ENCODE measurements at places on chromosomes 2 and 18.

DNA sequence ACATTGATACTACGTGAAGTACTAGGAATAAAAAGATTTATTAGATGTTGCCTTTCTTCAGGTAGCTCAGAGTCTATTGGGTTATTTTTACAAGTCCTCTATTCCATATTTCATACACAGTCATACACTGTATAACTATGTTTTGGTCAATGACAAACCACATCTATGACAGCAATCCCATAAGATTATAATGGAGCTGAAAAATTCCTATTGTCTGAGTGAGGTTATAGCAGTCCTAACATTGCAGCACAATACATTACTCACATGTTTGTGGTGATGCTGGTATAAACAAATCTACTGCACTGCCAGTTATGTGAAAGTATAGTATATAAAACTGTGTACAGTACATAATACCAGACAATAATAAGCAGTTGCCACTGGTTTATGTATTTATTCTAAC is 595.1 kb downstream of the MBD2 start:
- DNase-seq: no peak

DNA sequence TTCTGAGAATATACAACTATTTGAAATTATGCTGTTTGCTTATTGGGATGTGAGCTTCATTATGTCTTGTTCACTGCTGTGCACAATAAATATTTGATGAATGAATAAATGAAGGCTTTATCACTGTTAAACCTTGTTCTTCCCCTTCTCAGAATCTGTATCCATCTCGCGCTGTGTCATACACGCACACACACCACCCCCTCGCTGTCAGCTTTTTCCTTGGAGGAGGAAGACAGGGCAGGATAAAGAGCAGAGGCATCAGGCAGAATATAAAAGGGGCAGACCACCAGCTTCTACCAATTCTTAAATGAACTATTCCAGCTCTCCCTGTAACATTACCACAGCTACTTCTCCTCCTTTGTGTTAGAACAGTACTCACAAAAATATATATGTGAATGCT is 75.0 kb downstream of the CD226 start:
- no peak for DNase-seq

DNA sequence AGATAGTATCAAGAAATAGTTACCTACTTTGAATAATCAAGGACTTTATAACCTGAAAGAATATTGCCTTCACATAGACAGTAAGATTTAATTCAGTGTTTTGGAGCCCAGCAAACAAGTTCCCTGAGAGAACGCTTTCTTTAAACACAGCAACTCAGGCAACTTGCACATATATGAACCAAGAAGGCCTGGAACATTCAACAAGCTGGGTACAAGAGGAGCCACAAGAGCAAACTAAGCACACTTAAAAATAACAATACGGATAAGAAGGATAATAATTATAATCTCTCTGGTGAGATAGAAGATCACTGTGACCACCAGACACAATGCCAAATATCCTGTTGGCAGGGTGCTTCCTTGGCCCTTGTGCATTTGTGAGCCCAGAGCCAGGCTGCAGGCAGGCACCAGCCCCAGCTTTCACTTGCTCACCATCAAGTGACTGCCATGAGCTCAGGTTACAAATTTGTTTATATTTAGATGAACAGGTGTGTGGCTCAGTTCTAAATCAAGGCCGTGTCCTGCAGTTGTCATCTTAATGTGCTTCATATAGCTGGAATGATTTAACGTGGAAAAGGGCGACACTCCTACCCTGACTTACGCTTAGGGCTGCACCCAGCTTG is 446.6 kb downstream of the IRS1 start:
- DNase-seq: no peak

DNA sequence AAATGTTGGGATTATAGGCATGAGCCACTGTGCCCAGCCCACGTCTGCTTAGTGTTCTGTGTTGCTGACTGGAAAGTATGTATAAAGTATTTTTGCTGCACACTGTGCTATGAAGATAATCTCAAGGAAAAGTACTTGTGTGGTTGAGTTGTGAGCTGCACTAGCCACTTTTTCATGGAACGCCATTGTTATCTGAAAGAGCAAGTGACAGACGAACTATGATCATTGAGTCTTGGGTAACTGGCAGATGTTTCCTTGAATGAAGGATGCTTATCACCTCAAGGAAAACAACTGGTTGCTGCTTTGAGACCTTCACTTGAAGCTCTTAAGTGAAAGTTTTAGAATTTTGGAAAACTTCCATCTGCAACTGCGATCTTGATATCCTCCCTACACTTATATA is 82.2 kb upstream of the KCTD1 start:
- DNase-seq: no peak

DNA sequence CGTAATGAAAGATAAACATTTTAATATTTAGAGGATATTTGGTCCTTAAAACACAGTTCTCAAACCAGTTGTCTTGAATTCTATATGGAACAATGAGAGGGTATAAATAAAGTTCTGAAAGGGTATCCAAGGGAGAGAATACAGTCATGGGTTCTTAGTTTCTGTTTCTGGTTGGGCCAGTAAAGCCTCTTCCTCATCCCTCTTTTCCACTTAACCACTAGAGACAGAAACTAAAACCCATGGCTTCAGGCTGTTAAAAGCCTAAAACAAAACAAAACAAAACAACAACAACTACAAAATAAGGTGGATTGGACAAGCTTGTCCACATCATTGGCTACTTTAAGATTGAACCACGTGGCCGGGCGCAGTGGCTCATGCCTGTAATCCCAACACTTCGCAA is 18.8 kb downstream of the COQ10B start:
- DNase-seq: no peak

GRCh38 chr2:204550751-204551511 is 5.7 kb downstream of the PARD3B start:
- DNase-seq: peak; percentile 77

- DNase-seq: no peak
Observed at GRCh38 chr2:102660070-102660469, 40.7 kb downstream of the SLC9A2 start.

DNA sequence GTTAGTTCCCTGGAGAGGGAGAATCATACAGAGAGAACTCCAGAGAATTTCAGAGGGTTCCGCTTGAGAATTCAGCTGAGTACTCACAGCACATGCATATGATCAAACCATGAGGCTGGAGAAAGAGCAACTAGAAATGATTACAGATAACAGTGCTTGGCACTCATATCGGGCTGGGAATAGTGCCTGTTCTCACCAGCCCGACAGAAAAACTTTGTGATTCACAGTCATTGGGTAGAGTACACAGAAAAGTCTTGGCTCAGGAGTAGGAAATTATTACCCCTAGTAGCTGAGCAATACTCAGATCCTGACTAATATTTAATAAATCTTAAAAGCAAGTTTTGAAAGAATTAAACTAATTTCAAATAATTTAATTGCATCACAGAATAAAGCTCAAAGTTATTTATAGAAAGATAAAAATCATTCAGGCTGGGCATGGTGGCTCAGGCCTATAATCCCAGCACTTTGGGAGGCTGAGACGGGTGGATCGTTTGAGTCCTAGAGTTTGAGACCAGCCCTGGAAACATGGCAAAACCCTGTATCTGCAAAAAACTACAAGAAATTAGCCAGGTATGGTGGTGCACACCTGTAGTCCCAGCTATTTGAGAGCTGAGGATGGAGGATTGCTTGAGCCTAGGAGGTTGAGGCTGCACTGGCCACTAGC is 6.8 kb downstream of the WDPCP start:
- peak; percentile 93 for DNase-seq

- DNase-seq: no peak
Observed at GRCh38 chr2:69231612-69232277, 155.3 kb downstream of the GFPT1 start.

DNA sequence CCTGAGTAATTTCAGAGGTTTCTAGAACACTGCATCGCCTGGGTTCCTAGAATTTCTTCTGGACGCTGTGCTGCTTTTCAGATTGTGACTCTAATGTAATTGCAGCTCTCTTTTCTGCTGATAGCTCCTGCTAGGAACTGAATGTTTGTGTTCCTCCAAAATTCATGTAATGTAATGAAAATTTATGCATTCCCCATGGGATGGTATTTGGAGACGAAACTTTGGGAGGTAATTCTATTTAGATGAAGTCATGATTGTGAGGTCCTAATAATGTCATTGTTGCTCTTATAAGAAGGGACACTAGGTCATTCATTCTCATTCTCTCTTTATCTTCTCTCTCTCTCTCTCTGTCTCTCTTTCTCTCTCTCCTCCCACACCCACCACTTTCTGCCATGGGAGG is 223.9 kb upstream of the DOK6 start:
- no peak for DNase-seq

- no peak for DNase-seq
Observed at GRCh38 chr2:219875036-219875435, 247.6 kb downstream of the SLC4A3 start.

- peak; percentile 37 for DNase-seq
Observed at GRCh38 chr2:33247365-33247764, 229.1 kb upstream of the RASGRP3 start.

DNA sequence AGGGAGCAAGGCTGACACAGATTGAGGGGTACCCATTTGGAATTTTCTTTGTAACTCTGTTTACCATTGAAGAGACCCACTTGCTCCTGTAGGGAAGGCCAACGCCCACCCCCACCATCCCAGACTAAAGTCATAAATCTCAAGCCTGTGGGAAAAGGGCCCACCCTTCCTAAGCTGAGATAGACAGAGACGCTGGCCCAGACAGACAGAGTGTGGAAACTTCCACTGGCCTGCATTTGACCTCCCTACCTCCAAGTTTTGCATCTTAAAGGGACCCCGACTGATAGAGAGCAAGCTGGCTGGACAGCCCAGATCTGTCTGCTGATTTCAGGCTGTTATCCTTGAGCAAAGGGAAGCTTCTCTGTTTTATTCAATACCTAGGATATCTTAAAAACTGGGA is 48.2 kb upstream of the SLC14A2 start:
- DNase-seq: peak; percentile 78

GRCh38 chr2:176845718-176846117 is 366.9 kb upstream of the HNRNPA3 start:
- no peak for DNase-seq

GRCh38 chr2:215465256-215465655 is 29.4 kb upstream of the FN1 start:
- peak; percentile 47 for DNase-seq

DNA sequence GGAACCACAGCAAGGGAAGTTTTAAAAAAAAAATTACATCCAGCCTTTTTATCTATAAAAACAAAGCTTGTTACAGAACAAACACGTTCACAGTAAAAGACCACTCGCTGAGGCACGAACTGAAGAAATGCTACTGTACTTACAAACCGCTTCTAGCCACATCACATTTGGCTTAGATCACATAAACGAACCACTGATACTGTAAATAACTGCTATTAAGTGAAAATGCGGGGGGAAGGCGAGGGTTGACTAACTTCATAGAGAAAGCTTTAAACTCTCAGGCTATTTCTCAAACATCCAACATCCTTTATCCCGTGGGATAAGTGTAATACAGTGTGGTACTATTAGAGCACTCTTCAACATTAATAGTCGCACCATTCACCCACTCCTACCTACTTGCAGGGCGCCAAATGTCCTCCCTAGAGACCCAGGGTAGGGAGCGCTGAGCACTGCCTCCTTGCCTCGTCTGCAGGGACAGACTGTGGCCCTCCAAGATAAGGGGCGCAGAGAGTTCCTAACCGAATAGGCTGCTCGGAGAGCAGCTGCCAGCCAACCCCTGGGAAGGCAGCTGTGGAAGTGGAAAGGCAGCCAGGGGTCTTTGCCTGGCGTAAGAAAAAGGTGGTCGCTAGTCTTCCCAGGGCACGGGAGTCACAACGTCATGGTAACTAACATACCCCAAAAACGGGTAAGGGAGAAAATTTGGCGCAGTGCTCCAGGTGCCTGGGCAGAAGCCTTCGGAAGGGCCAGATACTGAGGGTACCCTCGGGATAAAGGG is 854 bp downstream of the GPR155 start:
- peak; percentile 33 for DNase-seq

DNA sequence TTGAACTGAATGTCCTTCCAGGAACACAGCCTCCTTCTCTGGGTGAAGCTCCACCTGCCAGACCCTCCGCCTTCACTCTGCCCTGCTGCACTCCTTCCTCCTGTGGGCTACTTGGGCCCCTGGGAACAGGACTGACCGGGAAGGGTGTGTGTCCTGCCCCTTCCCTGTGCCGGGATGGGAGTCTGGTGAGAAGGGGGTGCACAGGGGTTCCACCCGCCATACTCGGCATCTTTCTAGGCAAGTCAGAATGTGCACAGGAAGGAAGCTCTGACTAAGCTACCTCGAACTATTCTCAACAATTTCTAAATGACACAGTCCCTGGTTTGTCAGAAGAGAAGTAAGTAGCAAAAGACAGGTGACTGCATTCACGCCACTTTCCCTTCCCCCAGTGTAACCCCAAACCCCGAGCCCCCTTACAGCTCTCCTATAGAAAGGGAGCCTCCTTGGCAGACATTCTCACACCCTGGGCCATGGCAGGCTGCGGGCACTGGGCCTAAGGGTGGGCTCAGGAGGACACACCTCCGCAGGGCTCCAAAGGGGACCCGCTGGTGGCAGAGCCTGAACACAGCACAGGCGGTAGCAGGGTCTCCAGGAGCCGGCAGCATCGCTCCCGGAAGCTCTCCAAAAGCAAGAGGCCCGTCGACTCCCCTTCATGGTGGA is 184.1 kb downstream of the HDAC4 start:
- no peak for DNase-seq

GRCh38 chr2:168713325-168713724 is 89.1 kb upstream of the NOSTRIN start:
- no peak for DNase-seq

DNA sequence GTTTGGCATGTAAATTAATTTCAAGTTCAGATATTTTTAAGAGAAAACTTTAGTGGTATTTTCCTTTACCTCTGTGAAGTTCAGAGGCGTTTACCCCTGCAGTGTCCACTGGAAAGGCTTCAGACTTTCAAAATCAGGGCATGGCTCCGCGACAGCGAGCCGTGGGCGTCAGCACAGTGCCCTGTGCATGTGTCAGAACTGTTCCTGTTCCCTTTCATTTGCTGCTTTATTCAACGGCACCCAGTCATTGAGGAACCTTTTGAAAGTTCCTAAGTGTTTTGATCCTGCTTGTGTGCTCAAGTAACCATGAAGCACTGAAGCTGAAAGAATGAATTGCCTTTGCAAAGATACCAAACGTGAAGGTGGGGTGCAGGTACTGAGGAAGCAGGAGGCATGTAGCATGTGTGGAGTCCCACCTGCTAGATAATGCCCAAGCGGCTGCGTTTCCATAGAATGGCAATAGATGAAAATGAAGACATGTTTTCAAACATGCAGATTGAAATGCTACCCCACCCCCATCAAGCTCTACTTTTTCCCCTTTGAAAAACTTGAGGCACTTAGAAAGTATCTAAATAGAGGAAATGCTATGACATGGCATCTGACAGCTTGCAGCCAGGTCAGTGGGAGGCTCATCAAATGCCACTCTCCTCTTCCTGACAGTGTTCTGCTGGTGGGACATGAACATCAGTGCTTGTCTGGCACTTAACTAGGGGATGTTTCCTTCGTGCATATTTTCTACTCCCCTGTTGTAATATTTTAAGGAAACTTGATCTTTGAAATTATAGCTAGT is 148.6 kb downstream of the ZNF236 start:
- DNase-seq: no peak
